ENCODE measurements at places on chromosomes 16 and 17.

GRCh38 chr16:66229651-66230050 is 136.8 kb upstream of the CDH5 start:
- DNase-seq = no peak

- no peak for DNase-seq
Observed at GRCh38 chr16:19881783-19882182, 2.9 kb downstream of the GPRC5B start.

DNA sequence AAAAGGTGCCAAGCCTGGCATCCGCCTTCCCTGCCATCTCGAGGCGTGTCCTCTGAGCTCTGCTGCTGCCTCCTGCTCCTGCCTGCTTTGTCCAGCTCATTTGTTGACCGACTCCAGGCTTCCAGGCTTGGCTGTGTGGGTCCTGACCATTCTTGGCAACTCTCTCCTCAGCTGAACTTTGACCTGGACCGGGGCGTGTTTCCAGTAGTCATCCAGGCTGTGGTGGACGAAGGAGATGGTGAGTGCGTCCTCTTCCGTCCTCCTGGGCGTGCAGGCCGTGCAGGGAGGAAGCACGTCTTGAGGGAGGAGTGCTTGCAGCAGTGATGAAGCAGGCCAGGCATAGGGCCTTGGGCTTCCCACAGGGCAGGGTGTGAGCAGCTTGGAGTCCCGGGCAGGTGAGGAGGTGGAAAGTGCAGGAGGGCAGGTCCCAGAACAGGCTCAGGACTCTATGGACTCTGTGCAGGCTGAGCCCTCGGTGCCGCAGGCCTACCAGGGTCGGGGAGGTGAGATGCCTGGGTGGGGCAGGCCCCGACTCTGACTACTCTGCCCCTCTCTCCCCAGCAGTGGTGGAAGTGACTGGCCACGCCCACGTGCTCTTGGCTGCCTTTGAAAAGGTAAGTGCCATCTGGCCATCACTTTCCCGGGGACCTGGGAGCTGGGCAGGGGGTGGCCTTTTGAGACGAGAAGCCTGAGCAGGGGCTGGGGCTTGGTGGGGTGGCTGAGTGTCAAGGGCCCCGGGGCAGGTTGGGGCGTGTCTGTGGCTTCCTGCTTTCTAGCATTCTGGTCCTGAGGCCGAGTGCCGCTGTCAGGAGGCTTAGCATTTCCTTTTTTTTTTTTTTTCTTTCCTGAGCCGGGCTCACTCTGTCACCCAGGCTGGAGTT is 28.6 kb upstream of the NUDT16L1 start:
- DNase-seq = peak; percentile 42

DNA sequence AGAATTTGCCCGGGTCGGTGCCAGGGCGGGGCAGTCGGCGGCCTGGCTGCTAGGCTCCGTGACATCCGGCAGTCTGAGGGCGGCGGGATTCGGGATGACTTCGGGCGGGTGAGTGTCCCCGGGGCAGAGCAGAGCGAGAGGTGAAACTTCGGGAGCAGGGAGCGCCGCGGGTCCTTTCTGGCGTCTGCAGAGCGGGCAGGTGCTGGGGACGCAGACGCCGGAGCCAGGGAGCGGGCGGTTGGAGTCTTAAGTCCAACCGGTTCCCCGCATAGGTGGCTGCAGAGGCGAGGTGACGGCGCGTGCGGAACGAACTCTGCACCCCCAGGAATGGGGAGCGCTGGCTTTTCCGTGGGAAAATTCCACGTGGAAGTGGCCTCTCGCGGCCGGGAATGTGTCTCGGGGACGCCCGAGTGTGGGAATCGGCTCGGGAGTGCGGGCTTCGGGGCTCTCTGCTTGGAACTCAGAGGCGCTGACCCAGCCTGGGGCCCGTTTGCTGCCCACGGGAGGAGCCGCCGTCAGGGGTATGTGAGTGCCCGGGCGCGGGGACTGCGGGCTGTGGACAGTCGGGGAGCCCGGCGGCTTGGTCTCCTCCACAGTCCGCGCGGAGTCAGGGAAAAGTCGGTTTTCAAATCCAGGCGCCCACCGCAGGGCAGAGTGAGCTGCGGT is at the start of gene B4GALNT2:
TSS of gene B4GALNT2 (plus strand) at position 71 of the 666 bp plus-strand sequence. CDS start at position 95, 24 bp downstream.
- DNase-seq = no peak

DNA sequence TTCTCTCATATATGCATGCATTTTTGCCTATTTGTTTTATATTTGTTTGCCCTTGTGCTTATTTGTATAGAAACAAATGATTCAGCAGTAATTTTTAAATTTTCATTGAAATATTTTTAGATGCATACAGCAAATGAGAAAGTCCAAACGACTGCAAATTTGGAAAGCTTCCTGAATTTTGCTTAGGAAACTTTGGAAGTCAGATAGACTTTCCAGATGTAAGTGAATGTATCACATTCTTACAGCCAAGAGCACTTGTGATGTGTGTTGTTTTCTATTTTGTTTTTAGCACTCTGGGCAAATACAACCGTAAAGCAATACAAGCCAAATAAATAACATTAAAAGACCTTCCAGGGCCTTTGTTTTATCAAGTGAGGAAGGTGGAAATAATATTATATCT is 680.8 kb upstream of the CDH8 start:
- no peak for DNase-seq
